ENCODE measurements at places on chromosomes 7 and 10.

DNA sequence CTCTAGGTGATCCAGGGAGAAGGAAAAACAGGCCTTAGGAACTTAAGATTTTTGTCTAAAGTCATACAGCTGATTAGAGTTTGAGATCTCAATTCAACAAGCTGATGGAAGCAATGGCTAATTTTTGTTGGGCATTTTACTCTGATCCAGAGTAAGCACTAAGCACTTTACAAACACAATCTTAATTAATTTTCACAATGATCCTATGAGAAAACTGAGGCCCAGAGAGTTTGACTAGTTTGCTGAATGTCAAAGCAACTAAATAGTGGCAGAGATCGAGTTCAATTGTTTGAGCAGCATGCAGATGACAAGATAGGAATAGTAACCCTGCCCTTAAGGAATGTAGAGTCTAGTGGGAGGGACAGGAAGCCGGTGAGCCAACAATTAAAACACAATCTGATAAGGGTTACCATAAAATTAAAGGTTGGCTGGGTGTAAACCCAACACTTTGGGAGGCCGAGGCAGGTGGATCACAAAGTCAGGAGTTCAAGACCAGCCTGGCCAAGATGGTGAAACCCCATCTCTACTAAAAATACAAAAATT lies 13.5 kb upstream of the RPEL1 start:
- no peak for ATAC-seq

DNA sequence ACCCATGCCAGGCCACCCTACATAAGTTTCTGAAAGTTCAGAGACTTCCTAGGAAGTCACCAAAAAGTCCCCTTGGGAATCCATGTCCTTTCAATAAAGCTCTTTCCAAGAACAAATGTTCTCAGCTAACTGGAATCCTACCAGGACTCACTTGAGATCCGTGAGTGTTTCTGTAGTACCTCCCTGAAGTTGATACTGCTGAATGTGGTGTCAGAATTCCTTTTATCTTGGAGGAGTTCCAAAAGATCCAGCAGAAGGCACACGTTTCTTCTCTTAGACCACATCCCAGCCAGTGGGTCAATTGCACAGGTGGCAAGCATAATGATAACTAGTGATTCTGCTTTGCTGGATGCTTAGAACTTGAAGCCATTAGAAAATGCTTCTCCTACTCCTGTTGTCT lies 689.7 kb upstream of the IGFBP3 start:
- ATAC-seq = no peak

DNA sequence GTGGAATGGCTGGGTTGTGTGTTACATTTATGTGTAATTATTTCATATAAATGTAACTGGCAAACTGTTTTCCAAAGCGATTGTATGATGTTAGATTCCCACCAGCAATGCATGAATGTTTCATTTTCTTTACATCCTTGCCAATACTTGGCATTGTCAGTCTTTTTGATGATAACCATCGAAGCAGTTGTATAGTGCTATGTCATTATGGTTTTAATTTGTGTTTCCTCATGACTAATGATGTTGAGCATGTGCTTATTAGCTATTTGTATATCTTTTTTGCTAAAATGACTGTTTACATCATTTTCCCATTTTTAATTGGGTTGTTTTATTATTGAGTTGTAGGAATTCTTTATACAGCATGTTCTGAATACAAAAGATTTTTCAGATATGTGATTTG lies 22.3 kb downstream of the AHCYL2 start:
- 0 out of 3 replicates have a peak, but pooled peaks have one; percentile 31 for ATAC-seq

GRCh38 chr7:139897422-139898090 lies 68.5 kb downstream of the TBXAS1 start:
- no peak for ATAC-seq

DNA sequence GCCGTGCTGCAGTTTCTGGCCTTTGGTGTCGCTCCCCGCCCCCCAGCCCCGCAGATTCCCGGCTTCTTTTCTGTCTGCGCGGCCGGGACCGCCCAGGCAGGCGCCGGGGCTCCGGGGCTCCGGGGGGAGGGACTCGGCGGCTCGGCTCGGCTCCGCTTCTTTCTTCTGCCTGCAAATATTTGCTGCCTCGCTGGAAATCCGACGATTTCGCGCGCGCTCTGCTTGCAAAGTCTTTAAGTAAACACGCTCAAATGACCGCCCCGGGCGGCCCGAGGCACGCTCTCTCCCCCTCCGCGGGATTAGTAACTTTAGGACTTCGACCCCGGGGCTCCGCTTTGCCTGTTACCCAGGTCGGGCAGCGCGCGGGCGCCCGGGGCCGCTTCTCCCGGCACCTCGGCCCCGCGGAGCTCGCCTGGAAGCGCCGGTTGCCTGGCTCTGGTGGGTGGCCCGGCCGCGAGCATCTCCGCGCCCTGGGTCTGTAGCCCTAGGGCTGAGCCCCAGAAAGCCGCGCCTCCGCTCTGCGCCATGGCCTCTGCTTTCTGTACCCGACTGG lies 3.9 kb upstream of the GATA3 start:
- no peak for ATAC-seq

DNA sequence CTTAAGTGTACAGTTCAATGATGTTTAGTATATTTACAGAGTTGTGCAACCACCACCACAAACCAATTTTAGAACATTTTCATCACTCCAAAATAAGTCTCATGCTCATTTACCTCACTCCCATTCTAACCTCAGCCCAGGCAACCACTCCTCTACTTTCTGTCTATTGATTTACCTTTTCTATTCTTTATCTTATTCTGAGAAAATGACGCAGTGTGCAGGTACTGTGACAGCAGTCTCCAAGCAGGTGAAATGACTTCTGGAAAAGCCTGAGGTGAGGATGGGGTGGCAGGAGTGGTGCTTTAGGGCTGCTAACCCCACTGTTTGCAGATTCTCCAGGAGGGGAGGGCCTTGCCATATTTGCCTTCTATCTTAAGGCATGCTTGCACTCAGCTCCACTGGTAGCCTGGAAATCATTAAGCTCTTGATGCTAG lies 39.5 kb downstream of the GARS1 start:
- no peak for ATAC-seq

GRCh38 chr7:159023206-159023605 lies 121.5 kb downstream of the VIPR2 start:
- ATAC-seq = no peak

GRCh38 chr10:59433720-59434428 lies 71.5 kb upstream of the FAM13C start:
- peak; percentile 37 for ATAC-seq

- peak; percentile 29 for ATAC-seq
Measured at GRCh38 chr7:7504910-7505704, 30.6 kb downstream of the COL28A1 start.

DNA sequence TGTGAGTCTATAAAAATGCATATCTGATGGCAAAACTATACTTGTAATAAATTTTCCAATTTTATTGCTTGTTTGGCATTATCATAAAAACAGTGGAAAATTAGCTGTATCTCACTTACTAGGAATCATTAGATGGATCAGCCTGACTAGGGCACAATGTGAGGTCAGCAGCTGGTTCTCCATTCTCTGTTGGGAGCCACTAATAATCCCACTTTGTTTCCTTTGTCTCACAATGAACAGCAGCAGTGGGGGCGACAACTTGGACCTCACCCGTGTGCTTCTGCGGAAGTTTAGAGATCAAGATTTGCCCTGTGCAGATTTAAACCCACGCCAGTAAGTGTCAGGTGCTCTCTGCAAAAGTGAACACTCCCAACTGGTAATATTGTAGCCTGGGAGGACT lies 295.5 kb downstream of the ABCA13 start:
- no peak for ATAC-seq

- ATAC-seq = no peak
Measured at GRCh38 chr10:127175357-127176110, 20.9 kb downstream of the INSYN2A start.

- no peak for ATAC-seq
Measured at GRCh38 chr7:135553346-135553745, 4.4 kb upstream of the NUP205 start.

DNA sequence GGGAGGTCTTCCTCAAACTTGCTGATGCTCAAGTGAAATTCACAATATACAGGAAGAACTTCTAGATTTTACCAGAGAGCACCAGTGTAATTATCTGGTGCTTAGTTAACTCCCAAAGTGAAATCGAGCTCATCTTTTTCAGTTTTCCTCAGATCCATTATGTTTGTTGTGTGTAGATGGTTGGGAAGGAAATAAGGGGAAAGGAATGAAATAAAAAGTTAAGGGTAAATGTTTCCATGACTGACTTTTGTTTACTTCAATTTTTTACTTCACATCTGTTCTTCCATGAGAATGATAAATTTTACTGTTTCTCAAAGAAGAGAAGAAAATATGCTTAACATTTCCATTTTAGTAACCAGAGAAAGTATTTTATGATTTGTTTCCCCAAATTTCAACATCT lies 21.3 kb downstream of the FAM107B start:
- ATAC-seq = no peak

DNA sequence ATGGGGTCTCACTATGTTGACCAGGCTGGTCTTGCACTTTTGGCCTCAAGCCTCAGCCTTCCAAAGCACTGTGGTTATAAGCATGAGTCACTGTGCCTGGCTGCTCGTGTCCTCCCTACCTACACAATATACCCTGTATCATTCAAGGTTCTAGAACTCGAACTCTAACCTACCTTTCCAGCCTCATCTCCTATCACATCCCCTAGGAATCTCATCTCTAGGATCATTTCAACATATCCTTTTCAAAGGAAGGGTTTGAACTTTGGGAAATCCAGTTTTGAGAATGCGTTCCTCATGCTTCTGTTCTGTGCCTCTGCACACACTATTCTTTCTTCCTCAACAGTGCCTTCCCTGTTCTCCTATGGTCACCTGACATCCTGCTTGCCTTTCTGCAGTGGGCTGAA lies 87.8 kb upstream of the RHEB start:
- peak; percentile 77 for ATAC-seq

- no peak for ATAC-seq
Measured at GRCh38 chr7:111841596-111842205, 279.4 kb upstream of the IMMP2L start.

DNA sequence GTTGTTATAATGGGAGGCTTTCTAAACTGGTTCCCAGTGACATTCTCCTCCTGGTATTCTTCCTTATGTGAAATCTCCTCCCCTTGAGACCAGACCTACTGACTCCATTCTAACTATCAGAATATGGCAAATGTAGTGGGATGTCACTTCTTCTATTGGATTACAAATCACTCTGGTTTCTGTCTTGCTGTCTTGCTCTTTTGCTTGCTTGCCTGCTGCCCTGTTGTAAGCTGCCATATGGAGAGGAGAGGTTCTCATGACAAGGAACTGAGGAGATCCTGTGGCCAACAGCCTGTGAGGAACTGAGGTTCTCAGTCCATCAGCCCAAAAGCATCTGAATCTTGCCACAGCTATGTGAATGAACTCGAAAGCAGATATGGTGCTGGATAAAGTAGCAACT lies 4.7 kb upstream of the NRCAM start:
- ATAC-seq = no peak

DNA sequence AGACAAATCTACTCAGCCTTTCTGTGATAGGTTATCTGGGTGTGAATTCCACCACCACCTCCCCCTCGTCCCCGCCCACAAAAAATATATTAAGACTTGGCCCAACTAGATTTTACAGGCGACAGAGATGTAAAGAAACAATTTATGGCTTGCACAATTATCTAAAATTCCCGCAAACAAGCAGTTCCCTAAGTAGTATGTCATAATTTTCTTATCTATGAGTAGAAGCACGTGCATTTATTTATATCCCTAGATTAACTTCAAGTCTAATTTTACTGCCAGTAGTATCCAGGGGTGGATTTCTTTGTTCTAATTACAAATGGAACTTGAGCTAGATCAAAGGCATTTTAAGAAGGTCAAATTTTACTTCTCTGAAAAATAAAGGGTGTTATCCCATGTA lies 1.7 kb downstream of the TSPAN12 start:
- ATAC-seq = no peak

- ATAC-seq = no peak
Measured at GRCh38 chr7:158549616-158550393, 37.8 kb downstream of the PTPRN2 start.

GRCh38 chr7:28705350-28705749 lies 252.8 kb downstream of the TRIL start:
- ATAC-seq = no peak

DNA sequence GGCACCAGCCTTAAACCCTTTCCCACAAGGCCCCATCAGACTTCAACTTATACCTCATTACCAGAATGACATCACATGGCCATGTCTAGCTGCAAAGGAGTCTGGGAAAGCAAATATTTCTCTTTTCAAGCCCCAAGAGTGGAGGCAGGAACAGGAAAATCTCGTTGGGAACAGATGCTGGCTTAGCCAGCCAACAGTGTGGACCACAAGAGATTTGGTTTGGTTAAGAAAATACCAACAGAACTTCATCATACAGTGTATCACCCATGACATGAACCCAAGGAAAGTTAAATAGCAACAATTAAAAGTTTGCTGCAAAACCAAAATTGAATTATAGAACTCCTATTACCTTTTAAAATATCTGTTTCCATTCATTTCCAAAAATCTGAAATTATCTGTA lies 2.2 kb upstream of the MET start:
- ATAC-seq = no peak

DNA sequence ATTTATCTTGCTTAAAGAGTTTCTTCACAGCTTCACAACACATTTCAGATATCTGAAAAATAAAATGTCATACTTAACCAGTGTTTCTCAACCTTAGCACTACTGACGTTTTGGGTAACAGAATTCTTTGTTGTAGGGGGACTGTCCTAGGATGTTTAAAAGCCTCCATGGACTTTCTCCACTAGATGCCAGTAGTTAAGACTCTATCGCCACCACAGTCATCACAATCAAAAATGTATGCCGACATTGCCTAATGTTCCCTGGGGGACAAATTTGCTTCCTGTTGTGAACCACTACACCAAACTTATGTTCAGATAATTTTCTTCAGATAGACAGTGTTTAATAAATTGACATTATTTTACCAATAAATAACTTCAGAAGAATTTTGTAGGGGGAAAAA lies 13.4 kb downstream of the NOC3L start:
- 0 out of 3 replicates have a peak, but pooled peaks have one; percentile 27 for ATAC-seq

- ATAC-seq = no peak
Measured at GRCh38 chr7:71555758-71556157, 423.8 kb downstream of the GALNT17 start.

GRCh38 chr7:28685242-28685643 lies 272.9 kb downstream of the TRIL start:
- no peak for ATAC-seq

- ATAC-seq = no peak
Measured at GRCh38 chr7:136039577-136040345, 62.6 kb upstream of the MTPN start.

GRCh38 chr10:95675403-95676116 lies 18.2 kb downstream of the TCTN3 start:
- no peak for ATAC-seq

GRCh38 chr10:88045656-88046415 lies 182.4 kb downstream of the PTEN start:
- no peak for ATAC-seq

GRCh38 chr10:12459762-12460161 lies 110.4 kb downstream of the CAMK1D start:
- peak; percentile 47 for ATAC-seq

DNA sequence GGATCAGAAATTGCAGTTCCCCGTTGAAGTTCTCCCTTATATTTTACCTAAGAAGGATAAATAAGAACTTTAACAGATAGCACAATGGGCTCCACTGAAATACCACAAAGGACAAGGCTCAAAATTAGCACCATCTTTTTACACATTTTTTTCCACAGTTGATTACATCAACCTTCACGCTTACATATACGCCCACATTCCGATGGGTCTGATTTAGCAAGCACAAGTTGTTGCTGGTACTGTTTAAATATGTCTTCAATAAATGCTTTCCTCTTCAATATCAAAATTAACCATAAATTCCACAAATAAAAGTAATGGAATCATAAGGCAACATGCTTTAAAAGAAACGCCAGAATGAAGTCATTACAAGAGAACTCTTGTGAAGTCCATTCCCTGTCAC lies 79.5 kb downstream of the NEBL start:
- no peak for ATAC-seq

- ATAC-seq = peak; percentile 45
Measured at GRCh38 chr10:3774814-3775695, 10.0 kb downstream of the KLF6 start.

Measured in SK-N-SH treated with all-trans-retinoic acid at 6 μM for 48 hours (cell line).